ENCODE measurements at places on chromosomes 12 and 14.

GRCh38 chr12:68106160-68106559 lies 53.4 kb downstream of the IFNG start:
- no peak for DNase-seq

GRCh38 chr12:103858953-103859601 lies 18.0 kb upstream of the NT5DC3 start:
- peak; percentile 44 for DNase-seq

- no peak for DNase-seq
Measured at GRCh38 chr14:70315942-70316341, 43.5 kb downstream of the COX16 start.

DNA sequence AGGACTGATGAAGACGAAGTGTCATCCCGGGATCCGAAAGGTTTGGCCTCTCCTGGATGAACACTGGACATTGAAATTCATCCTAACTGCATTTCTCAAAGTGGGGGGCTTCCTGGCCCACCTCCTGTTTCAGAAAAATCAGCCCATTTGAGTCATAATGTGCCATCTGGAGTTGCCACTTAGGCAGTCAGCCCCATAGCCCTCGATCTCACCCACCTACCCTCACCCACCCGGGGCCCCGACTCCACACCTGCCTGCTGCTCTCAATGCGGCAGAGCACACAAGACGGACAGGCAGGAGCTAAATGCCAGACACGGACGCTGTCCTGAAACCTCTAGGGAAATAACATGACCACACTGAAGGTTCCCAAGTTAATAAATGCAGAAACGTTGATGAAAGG lies 12.6 kb downstream of the DLK1 start:
- DNase-seq = no peak

DNA sequence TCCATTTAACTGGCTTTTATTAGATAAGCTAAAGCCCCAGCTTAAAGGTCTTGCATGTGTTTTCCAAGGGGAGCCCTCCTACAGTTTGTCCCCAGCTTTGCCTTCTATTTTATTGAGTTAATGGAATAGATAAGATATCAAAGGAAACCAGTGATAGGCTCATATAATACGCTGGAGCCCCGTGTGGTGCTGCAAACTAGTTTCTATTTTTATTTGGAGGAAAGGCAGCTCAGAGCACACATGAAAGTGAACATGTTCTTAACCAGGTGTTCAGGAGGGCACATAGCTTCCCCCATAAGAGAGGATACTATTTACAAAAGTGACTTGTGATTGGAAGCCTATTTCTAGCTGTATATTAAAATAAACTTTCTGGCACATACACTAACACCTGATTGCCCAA lies 251.7 kb downstream of the PDZRN4 start:
- no peak for DNase-seq

- peak; percentile 67 for DNase-seq
Measured at GRCh38 chr14:23352506-23353432, at the start of gene SLC22A17. SLC22A17 (minus strand) TSS chr14:23352887.

DNA sequence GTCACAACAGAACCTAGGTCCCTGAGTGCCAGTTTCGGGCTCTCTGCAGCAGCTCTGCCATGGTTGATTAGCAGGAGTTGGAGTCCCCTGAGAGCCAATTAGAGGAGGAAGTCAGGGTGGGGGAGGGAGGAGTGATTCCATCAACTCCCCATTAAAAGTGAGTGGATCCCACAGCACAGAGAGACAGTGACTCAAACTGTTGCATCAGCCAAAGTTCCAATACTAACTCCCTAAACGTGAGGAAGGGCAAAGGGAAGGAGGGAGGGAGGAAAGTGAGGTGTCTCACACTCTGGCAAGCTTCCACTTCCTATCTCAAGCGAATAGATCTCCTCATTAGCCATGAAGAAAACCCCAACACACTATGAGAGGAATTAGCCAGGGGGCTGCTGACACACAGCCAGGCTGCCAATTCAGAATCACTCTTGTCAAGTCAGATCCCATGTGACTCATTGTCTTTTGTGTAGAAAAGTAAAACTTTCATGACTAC lies 23.6 kb downstream of the OR11H4 start:
- DNase-seq = no peak

DNA sequence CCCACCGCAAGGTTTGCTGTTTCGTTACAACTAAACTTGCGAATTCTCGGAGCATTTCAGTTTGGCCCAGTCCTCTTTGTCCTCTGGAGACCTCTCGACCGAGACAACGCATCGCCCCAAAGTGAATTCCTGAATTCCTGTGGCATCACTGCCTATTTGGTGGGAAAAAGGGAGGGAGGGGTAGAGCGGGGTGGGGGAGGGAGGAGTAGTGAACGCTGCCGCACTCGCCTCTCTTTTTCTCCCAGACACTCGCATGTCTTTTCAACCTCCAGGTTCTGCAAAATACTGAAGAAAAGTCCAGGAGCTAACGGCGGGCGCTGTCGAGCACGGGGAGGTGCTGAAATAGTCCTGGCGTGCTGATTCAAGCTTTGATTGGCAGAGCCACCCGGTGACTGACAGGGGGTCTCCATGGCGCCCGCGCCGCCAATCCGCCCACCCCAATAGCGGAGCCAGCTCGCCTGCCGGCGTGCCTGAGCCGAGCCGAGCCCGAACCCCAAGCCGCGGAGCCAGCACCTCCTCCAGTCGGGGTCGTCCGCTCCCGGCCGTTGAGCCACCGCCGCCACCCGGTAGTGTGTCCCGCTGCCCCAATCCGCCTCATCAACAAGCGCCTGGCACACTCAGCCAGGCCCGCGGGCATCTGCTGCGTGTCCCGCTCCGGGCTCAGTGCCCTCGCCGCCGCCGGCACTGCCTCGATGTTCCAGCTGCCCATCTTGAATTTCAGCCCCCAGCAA lies at the start of gene SIX6:
SIX6 (plus strand) TSS at position 440 of the 731 bp plus-strand sequence; CDS start at position 693, 253 bp downstream.
- DNase-seq = no peak

- DNase-seq = no peak
Measured at GRCh38 chr12:107236824-107237511, 143.6 kb upstream of the CRY1 start.

Data from brain pericyte (primary cell).